Cardiac septum (tissue), 1 donor: ENCODE measurements at places on chromosomes 2 and 18.
A peak's percentile ranks its signal among the peaks of the same experiment; 100 is the strongest.

DNA sequence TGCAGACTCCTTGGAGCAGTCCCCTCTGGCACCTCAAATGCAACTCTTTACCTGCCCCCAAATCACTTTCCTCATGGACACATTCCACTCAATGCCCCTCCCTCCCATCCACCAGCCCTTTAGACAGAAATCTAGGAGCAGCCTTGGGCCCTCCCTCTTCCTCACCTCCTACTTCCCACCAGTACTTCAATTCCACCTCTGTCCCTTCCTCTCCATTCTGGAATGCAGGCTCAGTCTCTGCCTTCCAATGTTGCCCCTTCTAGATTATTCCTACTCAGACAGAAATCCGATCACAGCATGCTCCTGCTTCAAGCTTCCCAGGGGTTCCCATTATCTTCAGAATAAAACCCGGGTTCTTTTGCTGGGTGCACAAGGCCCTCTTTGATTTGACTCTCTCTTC is 62.1 kb downstream of the MTHFD2 start:
- DNase-seq: no peak

GRCh38 chr2:43174368-43174916 is 52.0 kb downstream of the ZFP36L2 start:
- DNase-seq: peak; percentile 85

DNA sequence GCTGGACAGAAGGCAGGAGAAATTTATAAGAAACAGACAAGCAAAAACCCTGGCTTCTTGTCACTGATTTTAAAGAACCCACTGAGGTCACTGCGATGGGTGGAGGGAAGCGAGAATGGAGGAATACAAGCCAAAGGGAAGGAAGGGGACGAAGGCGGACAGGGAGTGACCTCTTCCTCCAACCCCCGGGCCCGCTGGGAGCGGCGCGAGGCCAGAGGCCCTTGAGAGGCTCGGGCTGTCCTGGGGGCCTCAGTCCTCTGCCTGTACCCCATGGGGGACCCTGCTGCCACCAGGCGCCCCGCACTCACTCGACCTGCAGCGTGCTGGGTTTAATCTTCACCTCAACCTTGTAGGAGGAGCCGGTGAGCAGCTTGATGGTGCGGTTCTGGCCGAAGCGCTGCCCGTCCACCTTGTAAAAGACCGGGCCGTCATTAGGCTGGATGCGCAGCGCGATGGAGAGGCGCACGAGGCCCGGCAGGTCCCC is 793 bp downstream of the CNRIP1 start:
- DNase-seq: peak; percentile 78

DNA sequence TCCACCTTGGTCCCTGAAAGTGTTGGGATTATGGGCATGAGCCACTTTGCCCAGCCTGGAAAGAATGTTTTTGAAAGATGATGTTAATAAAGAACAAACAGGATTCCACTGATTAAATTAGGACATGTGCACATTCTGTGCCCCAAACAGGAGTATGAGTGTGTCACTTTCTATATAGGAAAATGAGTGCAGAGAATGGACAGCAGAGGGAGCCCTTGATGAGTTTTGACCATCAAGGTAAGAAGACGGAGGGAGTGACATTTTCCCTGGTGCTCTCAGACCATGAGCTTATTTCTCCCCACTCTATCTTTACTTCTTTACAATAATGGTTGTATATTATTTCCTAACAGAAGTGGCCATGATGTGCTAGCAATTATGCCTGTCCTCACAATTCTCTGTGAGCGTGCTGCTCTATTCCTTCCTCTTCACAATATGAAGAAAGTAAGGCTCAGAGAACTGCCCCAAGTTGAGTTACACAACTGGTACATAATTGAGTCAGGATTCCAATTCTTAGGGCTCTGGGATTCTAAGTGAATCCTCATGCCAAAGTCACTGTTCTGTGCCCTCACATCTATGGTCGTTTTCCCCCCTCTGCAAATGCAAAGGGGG is 20.6 kb downstream of the RPL37A start:
- DNase-seq: no peak

DNA sequence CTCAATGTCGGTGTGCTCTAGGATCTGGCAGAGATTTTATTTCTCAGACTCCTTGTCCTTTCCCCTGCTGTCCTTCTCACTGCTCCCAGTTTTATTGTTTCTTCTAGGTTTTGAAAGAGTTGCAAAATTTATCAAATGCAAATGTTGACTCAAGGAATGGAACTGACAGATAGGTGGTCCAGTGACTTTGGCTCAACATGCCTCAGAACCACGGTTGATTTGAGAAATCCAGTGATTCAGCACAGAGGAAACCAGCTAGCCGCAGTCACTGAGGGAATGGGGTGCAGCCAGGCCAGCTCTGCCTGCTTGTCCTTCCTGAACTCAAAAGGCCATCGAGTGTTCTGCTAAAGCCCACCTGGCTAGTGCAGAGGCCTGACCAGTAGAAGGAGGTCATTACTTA is 125.7 kb upstream of the LYPD6 start:
- DNase-seq: no peak

DNA sequence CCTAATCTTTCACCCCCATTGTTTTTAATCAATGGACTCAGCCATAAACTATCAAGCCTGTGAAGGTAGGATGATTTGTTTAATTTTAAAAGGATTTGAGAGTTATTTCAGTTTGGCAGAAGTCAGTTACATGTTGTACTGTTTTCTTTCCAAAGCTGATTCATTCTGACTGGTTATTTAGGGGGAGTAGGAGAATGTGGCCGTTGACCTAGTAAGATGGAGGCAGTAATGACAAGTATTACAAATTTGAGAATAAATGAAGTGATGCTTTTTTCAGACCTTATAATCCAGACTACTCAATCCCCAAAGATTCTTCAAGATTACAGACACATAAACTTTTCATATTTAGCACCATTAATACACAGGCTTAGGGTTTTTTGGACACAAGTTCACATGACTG is 4.3 kb downstream of the EPHA4 start:
- no peak for DNase-seq

- no peak for DNase-seq
These were observed 15.8 kb downstream of the DAPL1 start for GRCh38 chr2:158810731-158811460.
